ENCODE measurements at places on chromosomes 3 and 15.

- DNase-seq = peak; percentile 83
Measured at GRCh38 chr3:51389423-51390183, 1.5 kb upstream of the RBM15B start.

GRCh38 chr3:113698956-113699355 is 2.5 kb upstream of the USF3 start:
- DNase-seq = no peak

DNA sequence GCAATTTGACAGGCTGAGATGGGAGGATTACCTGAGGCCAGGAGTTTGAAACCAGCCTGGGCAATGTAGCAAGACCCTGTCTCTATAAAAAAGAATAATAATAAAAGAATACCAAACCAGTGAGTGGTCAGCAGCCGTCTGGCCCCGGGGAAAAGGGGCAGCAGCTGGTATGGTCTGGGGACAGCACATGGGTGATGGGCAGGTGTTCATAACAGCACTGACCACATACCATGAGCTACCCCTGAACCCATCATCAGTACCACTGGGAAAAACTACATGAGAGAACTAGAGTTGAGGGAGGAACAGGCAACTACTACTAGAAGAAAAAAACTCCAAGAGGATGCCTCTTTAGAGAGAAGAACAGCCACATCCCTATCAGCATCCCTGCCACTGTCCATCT is 40.7 kb downstream of the ARHGEF3 start:
- DNase-seq = no peak

DNA sequence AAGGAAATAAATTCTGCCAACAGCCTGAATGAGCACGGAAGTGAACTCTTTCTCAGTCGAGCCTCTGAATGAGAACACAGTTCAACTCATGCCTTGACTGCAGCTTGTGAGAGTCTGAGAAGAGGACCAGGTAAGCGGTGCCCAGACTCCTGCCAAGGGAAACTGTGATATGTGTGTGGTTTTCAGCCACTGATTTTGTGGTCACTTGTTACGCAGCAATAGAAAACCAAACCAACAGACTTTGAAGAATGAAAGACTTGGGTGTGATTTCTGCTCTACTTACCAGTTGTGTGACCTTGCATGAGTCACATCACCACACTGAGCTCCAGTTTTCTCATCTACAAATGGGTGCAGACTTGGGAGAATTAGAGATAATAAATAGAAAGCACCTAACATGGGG is 30.6 kb upstream of the FAM107A start:
- no peak for DNase-seq

DNA sequence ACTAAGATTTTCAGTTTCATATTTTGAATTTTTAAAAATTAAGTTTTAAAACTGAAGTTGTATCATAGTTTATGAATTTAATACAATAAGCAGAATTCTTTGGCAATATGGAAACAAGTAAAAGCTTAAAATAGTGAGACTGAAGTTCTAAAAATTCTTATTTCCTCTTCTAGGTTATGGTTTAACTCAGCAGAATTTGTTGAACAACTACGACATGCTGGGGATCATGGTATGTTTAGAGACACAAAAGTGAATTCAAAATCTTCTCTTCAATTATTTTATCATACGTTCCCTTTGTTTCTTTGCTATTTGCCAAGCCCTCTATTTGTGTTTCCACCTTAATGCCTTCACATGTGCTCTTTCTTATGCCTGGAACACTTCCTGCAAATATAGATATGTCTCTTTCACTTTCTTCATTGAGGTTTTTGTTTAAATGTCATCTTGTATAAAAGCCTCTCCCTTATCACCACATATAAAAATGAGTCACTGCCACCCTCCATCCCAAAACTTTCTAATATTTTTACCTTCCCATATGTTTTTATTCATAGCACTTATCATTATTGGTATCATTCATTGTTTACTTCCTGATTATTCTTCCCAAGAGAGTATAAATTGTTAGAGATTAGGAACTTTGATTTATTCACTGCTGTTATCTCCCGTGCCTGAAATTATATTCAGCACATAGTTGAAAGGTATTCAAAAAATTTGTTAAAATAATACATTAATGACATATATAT is 6.4 kb downstream of the SUCNR1 start:
- no peak for DNase-seq

- peak; percentile 85 for DNase-seq
Measured at GRCh38 chr3:175346573-175347356, 487.6 kb downstream of the NAALADL2 start.

DNA sequence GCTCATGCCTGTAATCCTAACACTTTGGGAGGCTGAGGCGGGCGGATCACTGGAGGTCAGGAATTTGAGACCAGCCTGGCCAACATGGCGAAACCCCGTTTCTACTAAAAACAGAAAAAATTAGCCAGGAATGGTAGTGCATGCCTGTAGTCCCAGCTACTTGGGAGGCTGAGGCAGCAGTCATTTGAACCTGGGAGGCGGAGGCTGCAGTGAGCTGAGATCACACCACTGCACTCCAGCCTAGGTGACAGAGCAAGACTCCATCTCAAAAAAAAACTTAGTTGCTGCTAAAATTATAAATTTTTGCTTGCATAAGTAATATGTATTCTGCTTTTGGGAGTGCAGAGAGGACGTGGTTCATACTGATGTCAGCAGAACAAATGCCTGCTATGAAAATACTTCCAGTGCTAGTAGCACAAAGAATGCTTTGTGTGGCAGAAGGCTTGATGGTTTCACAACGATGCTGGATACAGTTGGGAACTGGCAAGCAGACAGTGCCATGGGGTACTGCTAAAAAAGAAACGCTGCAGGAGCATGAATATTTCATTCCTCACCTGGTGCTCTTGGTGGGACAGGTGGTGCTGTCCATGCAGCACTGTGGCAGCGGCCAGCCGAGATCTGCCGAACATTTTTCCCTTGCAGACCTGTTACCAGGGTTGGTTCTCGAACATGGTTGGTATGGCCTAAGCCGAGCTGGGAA is 31.1 kb downstream of the FBXL22 start:
- DNase-seq = no peak

DNA sequence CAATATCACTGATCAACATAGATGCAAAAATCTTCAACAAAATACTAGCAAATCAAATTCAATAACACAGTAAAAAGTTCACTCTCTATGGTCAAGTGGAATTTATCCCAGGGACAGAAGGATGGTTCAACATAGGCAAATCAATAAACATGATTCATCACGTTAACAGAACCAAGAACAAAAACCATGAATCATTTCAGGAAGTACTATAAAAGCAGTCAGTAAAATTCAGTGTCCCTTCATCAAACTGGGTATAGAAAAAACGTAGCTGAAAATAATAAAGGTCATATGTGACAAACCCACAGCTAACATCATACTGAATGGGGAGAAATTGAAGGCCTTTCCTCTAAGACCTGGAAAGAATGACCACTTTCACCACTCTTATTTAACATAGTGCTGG is 172.1 kb downstream of the POLR2M start:
- DNase-seq = no peak

GRCh38 chr3:108119398-108120104 is 28.7 kb upstream of the CD47 start:
- DNase-seq = no peak

GRCh38 chr3:188283347-188283746 is 129.4 kb downstream of the LPP start:
- peak; percentile 24 for DNase-seq

DNA sequence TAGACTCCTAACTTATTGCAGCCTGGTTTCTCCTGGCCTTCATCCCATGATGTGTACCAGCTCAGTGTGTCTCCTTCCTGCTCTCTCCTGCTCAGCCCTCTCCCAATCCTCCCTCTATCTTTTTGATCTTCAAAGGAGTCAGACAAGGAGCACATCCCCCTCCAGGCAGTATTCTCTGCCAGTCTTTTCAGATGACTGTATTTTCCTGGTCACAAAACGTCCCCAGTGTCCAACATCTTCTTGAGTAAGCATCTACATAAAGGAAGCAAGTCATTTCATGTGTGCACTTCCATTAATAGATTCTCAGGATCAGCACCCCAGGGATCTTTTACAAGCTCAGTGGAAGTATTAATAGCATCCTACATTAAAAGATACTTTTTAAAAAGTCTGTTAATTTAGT is 148.9 kb upstream of the THBS1 start:
- no peak for DNase-seq

DNA sequence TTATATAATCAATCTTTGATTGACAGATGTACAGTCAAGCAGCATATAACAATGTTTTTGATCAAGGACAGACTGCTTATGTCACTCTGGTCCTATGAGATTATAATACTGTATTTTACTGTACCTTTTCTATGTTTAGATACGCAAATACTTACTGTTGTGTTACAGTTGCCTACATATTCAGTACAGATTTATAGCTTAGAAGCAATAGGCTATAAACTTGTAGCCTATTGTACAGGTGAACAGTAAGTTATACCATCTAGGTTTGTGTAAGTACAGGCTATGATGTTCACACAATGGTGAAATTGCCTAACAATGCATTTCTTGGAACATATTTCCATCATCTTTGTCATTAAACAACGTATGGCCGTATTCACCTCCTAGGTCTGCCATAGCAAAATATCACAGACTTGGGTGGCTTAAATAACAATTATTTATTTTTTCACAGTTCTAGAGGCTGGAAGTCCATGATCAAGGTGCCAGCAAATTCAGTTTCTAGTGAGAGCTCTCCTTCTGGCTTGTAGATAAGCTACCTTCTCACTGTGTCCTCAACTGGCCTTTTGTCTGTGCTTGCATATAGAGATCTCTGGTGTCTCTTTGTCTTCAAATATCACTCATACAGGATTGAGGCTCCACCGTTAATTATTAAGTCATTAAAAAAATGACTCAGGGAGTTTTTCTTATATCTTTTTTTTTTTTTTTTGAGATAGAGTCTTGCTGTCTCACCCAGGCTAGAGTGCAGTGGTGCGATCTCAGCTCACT is 89.1 kb downstream of the EBLN2 start:
- no peak for DNase-seq

All from adipocyte (in vitro differentiated cells).